ENCODE measurements at places on chromosomes 5 and 9.

DNA sequence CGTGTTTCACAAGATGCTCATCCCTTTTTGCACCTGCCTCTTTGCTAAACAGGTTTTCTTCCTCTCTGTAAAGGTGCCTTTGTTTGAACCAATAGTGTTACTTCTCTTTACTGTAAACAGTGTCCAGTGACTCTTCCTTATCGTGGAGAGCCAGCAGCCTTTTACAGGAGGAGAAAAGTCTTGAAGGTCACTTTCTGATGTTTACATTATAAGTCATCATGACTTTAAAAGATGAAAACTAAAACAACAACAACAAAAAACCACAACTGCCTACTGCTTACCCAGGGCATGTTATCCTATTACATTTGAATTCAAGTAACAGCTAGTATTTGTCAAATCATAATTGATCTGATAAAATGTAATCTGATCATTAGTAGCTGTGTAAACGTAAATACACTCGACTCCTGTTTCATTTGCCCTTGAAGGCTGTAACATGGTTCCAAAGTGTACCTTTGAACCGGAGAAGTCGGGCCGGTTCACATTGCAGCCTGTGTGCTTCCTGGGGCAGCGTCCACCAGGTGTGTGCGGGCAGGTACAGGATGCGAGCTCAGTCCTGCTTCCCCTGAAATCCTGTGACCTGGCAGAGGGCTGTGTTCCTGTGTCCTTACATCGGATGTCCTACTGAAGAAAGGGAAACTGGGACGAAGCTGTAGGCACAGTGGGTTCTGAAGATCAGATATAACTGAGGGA, 118.1 kb downstream of the C9orf152 start:
- DNase-seq: no peak

DNA sequence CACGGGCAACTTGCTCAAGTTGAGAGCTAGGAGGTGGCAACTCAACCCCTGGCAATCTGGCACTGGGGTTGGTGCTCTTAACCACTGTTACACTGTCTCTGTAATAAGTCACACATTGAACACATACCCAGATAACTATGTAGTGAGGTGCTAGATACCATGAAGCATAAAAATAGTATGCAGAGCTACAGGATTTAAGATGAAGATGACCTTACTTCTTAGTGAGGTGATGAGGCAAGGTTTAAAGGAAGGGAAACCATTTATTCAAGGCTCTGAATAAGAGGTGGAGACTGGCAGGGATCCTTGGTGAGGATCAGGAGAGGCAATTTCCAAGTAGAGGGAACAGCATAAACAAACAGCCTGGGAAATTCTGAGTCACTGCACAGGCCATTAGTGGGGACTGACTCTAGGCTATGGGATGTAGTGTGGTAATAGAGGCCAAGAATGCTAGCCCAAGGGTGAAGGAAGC, 67.6 kb upstream of the NR3C1 start:
- no peak for DNase-seq

GRCh38 chr9:15349892-15350761, 43.1 kb upstream of the TTC39B start:
- DNase-seq: no peak

- DNase-seq: no peak
These were observed 127.1 kb upstream of the GLRA1 start for GRCh38 chr5:152051499-152052454.

GRCh38 chr5:131156957-131157356, 8.1 kb downstream of the HINT1 start:
- no peak for DNase-seq

GRCh38 chr9:75658301-75658905, 232.1 kb upstream of the PCSK5 start:
- no peak for DNase-seq

Data from stimulated activated CD4-positive, alpha-beta T cell treated with anti-CD3 and anti-CD28 coated beads, TNF-alpha, amount 100 ng/mL, for 1 hour (primary cell).